ENCODE measurements at places on chromosomes 12 and 14.

DNA sequence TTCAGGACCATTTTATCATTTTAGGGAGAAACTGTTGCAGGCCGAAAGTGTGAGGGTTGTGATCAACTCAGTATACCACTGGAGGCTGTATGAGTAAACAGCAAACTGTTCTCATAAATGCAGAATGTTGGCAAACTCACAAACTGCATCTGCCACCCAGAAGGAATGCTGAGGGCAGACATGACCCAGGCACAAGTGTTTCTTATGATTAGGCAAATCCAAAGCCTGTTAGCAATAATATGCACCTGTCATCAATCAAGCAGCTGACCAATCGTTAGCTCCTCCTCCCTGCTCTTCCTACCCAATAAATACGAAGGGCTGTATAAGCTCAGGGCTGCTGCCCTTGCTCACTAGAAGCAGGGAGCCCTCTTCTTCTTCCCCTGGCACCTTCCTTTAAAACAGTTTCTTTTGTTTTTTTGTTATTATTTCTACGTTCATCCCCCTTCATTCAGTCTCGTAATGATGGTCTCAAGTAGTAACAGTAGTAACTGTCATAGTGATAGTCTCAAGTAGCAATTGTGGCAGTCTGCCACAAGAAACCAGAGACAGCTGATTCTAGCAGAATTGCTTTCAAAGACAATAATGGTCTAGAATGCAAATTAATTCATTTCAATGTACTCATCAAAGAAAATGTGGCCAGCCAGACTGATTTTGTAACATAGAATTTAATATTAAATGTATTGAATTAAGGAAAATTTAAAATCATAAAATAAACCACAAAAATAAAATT lies 15.2 kb upstream of the CCDC175 start:
- DNase-seq: no peak

DNA sequence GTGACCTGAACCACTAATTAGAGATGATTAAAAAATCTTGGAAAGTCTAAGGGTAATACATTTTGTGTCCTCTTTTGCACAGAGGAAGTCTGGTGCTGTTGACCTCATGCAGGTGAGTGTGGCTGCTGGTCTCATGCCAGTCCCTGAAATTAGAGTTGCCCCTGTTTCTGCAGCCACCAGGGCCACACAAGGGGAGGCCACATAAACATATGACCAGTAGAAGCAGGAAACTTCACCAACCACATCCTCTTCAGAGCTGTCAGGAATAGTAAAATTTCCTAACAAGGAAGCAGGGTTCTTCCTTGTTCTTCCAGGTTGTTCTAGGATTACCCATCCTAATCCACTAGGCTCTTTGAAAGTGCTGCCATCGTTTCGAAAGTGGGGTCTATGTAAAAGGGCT lies 28.3 kb downstream of the PSMA6 start:
- no peak for DNase-seq

GRCh38 chr12:77559400-77560074 lies 271.2 kb upstream of the NAV3 start:
- DNase-seq: no peak

GRCh38 chr12:53538209-53538689 lies 31.0 kb upstream of the NPFF start:
- no peak for DNase-seq

DNA sequence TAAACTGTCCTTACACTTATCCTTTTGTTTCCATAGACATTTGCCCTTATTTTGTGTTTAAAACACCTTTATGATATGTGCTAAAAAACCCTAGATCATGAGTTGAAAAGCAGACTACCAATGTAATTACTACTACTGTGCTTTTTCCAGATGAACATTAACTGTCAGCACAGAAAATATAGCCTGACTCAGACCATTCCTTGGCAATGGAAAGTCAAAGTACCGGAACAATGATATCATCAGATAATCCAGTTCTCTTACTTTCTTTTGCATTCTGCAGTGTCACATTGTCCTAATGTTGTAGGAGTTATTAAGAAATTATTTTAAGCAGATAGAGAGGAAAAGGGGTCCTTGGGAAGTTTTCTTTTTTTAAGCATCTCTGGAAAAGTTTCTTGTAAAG lies 1189.0 kb upstream of the FLRT2 start:
- DNase-seq: no peak

DNA sequence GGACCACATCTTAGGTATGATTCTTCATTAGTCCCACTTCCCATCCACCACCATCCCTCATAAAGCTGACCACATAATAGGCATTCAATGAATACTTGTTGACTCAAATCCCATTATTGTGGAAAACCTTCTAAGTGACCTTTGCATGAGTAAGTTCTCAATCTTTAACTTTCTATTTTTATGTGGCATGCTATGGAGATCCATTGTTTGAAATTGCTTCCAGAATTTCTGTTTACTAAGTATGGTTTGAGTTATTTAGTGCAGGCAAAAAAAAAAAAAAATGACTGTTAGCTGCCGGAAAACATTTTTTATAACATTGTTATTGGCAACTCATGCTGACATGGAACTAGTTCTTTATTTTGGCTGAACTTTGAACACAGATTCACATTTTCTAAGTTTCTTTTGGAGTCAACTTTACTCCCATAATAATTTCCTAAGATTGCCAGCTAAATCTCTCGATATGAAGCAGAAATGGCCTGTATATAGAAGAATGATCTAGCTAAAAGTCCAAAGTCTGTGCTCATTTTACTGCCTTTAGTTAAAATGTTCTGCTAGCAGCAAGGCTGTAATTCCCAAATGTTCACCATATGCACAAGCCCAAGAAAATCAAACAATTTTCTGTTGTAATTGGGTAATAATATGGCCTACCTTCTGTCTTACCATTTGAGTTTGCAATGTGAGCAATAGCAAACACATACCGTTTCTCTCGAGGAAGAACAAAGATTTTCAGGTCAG lies 77.9 kb downstream of the PTGER2 start:
- no peak for DNase-seq

- no peak for DNase-seq
Observed at GRCh38 chr14:75380656-75381055, 47.2 kb upstream of the JDP2 start.

DNA sequence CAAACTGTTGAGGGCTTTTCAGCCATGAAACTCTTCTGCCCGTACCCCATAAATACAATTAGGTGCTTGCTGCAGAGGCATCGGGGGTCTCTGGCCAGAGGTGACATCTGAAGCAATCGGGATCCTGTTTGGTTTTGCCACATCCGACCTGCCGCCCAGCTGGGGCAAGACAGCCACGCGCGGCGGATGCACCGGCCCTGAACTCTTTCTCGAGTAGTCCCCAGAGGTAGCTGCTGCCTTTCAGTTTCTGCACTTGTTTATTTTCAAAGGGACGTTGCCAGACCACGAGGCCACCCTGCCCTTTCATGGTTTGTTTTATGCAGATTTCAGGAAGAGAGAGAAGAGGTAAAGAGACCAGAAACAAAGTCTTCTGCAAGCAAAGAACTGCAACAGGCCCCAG lies 10.6 kb upstream of the MLXIP start:
- no peak for DNase-seq

DNA sequence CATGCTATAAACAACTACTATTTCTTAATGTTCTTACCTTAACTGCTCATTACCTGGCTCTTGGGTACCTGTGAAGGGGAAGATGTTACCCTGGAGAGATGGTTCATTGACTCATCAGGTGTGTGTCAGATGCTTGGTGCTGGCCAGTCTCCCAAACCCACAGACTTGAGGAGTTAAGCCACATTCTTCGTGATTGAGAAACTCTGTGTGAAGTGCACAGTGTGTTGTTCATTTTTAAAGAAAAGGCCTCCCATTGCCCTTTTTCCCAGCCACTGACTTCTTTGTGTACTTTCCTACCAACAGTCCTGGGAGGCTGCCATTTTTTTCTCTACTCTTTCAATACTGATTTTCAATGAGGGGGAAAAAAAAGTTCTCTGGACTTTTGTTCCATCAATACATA lies 3.2 kb downstream of the MGST1 start:
- no peak for DNase-seq

DNA sequence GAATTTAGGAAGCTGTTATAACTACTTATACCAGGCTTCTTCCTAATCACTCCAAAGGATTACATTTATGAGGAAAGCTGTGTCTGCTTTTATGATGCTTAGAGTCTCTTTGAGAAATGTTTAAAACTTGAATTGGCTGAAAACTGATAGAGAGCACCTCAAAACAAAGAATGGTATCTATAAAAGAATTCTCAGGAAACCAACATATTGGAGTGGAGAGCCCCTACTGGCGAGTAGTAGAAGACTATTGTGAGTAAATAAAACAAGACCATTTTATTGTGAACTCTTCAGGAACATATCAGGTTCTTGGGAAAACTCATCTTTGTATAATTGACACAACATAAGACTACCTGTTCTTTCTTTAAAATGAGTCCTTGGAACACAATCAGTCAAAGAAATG lies 578.6 kb downstream of the RERGL start:
- no peak for DNase-seq

GRCh38 chr12:68880660-68881325 lies 52.2 kb downstream of the CPM start:
- no peak for DNase-seq

DNA sequence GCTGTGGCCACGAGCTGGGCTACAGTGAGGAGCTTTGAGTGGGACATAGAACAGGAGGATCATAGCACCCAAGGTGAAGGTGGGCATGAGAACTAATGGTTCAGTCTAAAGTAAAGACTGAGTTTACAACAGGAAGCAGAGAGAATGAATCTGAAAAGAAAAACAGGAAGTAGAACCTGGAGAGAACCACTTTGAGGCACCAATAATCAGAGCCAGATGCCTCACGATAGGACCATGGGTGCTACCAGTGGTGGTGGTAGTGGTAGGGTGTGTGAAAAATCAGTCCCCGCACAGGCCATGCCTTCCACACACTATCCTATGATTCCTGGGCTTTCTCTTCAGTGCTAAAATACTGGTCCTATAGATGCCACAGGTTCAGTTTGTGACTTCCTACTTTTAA lies 293.6 kb downstream of the AKAP6 start:
- DNase-seq: no peak

DNA sequence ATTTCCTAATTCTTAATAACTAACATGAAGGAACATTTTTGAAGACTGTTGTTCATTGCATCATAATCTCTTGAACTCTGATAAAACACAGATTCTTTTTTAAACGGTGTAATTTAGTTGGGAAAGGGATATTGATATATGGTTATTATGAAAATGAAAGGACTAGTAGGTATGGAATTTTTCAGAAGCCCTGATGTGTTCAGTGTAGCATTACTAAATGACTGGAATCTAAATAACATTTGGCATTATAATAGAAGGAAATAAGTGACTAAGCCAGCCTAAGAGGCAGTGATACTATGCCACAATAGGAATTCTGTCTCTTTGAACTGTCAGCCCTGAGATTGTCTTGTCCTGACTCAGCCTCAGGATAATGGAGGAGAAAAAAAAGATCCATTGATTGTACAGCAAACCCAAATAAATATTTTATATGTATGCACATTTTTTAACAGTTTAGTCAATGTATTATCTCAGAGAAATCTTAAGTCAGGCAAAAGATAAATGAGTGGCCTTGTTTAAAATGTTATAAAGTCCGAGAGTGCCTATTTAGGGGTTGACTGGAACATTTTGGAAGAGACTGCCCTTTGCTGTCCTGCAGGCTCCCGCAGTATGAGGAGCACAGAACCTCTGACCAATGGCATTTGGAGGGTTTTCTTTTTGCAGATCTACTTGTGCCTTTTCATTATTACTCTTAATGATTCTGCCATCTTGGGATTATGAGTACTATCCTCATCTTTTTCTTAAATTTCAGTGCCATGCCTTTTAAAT lies 271.2 kb downstream of the EGLN3 start:
- DNase-seq: no peak

DNA sequence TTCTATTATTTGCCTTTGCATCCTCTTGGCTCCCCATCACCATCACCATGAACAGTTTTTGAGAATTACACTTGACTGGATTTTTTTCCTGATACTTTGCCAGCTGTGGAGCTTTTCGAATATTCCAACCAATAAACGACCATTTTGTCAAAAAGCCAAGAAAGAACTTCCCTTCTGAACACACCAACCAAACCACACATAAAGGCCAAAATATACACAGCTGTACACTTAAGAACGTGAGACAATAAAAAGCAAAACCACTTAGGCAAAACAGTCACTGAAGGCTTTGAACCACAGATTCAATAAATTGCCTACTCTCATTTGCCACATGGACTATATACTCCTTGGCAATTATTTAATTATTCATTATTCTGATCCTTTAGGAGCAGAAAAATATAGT lies 1.1 kb downstream of the C14orf93 start:
- peak; percentile 7 for DNase-seq

GRCh38 chr14:54206516-54206915 lies 190.3 kb upstream of the CDKN3 start:
- DNase-seq: no peak

DNA sequence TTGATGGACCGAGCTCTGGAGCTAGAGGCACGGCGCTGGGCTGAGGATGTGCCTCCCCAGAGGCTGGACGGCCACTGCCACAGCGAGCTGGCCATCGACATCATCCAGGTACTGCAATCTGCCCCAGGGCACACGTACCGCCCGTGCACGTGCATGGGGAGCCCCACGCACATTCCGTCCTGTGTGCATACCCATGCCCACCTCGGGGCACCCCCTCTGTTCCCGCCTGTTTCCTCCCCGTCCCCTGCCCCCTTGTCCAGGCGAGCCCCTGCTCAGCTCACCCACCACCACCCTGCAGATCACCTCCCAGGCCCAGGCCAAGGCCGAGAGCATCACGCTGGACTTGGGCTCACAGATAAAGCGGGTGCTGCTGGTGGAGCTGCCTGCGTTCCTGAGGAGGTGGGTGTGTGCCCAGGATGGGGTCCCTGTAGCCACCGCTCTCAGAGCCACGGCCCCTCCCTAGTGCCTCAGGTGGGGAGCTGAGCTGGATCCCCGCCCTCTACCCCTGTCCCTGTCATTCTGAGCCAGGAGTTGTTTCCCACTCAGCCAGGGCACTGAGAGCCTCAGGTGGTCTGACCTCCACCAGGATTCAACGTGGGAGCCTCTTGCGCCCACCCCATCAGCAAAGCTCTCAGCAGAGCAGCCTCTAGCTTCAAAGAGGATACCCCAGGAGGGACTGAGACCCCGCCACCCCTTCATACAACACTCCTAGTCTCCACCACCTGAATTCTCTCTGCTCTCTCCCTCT lies 6.9 kb downstream of the TNFAIP2 start:
- no peak for DNase-seq

- DNase-seq: no peak
Observed at GRCh38 chr14:56273155-56273554, 154.9 kb downstream of the PELI2 start.

DNA sequence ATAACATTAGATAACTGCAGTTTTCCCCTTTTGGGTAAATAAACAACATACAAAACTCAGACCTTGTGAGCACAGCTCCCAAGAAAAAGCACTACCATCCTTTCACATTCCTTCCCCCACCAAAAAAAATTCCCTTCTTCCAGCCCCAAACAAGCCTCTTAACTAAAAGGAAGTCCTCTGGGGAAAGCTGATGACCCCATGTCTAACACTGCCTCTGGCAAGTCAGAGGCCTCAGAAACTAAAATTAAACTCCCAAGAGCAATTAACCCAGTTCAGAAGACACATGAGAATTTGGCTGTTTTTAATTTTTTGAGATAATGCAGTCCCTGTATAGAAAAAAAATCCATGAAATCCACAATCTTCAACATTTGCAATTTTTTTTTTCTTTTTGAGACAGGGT lies 127.7 kb downstream of the SPTSSA start:
- no peak for DNase-seq
